ENCODE measurements at places on chromosomes 11 and 22.
A peak's percentile ranks its signal among the peaks of the same experiment; 100 is the strongest.

DNA sequence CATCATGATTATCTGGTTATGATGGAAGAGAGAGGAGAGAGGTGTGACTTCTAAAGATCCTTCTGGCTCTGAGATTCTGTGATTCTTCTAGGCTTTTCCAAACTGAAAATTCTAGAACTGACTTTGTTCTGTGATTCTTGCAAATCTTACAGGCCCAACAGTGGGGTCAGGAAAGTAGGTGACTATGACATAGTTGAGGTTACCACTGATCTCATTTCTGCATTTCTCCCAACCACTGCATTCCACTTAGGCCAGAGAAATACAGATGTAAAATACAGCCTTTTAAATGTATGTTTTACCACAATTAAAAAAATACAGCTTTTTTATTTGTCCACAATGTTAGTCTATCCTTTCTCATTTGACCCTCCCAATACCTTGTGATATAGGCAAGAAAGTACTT lies 83.7 kb downstream of the STIM1 start:
- no peak for DNase-seq

DNA sequence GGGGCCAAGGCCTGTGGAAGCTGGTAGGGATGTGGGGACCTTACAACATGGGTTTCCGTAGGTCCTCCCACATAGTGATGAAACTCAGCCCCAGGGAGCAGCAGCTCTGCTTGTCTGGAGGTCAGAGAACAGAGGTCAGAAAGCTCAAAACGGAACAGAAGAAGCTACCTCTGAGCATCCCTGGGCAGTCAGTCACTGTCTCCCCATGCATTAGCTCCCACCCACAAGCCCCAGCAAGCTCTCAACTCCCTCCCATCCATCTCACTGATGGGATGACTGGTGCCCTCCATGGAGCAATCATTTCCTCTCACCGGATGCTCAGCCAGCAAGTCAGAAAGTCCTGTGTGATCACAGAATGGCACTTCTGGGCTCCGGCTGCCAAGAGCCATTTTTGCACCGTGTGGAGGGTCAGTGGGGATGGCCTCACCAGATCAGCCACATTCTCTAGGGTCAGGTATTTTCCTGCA lies 1.9 kb downstream of the TPP1 start:
- no peak for DNase-seq

GRCh38 chr11:131350872-131351271 lies 19.5 kb upstream of the NTM start:
- no peak for DNase-seq

DNA sequence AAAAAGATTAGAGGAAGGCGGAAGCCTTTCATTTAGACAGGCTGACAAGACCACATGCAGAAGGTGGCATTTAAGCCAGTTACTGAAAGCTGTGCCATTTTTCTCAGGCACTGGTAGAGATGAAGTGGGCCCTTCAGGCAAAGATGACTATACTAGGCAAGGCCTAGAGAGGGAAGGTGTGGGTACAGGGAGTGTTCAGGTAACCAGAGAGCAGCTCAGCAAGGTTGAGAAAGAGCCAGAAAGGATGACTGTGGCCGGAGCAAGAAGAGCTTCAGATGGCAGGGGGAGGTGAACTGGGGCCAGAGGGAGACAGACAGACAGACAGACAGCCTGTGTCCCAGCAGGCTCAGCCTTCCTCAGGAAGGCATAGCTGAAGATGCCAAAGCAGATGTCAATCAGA lies 88.1 kb upstream of the NARS2 start:
- no peak for DNase-seq

DNA sequence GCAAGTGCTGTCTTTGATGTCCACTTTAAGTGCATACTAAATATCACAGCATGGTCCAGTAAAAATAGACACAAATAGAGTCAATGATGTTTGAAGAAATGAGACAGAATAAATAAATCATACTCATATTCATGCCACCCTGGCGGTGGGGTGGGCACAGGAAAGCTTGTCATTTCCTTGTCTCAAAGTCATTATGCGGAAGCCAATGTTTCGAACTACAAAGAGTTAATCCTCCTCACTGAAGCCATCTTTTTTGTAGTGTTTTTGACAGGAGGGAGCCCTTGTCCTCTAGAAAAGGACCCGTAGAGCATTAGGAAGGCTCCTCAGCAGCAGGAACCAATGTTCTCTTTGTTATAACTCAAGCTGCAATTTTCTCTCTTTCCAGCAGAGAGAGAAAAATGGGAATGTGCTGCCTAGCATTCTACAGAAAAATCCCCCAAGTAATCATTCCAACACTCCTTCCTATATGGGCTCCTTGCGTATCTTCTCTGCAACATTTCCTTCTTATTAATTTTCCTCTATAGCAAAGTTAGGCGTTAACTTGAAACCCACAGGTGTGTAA lies 30.6 kb downstream of the SC5D start:
- no peak for DNase-seq

DNA sequence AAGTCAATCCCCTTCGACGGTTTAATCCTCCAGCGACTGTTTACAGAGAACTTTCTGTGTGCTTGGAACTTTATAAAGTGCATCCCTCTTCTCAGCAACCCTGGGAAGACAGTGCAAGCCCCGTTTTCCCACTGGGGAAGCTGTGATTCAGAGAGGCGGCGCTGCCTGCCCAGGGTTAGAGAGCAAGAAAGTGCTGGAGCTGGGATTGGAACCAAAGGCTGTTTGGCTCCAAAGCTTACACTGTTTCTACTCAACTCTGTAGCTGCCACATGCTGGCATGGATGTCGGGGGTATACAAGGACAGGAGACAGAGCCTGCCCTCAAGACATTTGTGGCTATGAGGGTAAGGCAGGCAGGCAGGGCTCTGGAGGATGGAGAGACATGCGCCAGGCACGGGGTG lies 13.0 kb downstream of the FBLN1 start:
- no peak for DNase-seq

GRCh38 chr11:63592975-63593395 lies 21.2 kb downstream of the PLAAT3 start:
- no peak for DNase-seq

DNA sequence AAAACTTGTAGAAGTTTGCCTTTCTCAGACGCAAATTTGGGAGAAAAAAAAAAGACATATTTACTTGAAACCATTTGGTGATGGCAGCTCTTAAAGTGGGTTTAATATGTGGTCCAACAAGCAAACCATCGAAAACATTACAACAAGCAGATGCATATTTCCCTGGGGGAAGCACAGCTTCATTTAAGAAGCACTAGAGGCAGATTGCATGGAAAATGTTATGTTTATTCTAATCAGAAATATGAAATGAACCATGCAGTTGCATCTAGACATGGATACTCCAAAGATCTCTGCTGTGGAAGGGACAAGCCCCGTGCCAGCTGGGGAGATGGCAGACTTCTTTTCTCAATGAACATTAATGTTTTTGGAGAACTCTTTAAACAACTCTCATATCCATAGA lies 57.4 kb upstream of the PARVA start:
- DNase-seq, result no peak

DNA sequence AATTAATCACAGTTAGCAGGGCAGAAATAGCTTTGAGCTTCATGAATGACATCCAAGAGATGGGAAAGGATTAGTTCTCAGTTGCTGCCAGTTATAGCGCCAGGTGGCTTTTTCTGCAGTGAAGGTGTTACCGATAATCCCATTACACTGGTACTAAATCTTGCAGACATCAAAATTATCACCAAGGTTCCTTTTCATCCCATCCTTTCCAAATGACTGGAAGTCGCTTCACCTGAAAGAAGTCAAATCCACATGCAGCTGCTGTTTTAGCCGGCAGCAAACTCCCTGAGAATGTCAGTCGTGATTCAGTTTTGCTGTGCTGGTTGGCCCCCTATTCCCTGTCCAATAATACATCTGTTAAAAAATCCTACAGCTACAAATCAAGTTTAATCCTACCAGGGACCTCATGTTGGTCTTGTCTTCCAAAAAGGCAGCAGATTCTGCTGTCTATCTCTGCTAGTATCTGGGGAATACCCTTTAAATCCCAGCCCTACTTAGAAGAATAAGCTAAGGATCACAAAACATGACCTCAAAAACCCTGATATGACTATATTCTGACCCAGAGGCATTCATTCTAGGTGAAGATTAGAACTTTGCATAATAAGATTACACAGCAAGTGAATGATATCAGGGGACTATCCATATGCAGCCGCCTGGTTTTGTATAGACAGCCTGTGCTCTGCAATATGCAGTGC lies 31.7 kb downstream of the IMMP1L start:
- peak; percentile 91 for DNase-seq

DNA sequence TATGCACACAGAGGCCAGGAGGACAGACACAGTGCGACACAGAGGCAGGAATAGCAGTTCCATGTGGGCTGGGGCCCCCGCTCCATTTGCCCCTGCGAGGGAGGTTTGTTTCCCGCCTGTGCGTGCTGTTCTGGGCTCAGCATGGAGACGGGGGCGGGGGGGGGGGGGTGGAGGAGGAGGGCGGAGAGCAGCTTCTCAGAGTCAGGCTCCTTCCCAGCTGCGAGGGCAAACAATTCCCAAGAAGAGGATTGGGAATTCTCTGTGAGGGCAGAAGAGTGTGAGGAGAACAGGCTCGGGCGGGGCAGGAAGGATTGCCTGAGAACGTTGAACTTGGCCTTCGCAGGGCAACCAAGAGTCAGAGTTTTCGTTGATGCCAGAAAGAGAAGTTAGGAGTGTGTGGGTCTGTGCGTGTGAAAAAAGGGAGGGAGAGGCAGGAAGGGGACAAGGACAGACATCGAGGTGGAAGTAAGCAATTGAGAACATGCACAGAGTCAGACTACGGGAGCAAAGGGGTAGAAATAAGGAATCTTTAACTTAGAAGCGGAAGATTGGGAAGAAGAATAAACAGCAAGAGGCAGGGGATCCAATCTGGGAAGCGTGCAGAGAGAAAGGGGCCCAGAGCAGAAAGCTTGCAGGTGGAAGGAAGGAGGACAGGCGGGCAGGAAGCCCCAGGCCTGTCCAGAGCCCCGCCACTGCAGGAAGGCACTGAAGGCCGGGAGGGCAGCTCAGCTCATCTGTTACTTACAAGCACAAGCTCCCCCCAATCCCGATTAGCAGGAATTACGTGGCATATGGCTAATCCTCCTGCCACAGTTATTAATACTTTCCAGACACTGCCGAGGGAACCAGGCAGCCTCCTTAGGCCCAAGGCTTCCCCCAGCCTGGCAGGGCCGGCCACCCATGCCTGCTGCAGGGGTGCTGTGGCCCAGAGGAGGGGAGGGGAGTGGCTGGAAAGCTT lies 15.6 kb upstream of the JAM3 start:
- DNase-seq, result no peak

DNA sequence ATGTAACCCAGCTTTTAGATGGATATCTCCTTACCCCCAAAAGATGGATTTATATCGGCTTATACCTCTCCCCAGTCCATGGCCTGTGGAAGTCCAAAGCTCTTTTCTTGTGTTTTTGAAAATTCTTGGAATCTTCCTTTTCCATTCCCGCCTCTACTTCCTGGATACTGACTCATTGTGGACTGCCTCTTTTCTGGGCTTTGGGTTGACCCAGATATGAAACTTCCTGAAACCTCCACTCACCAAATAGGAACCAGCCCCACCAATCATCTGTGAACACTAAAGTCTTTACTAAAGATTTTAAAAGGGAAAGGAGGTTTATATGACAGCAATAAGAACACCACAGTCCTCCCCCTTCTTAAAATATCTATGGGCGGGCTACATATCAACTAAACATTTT lies 163.4 kb upstream of the SYN3 start:
- no peak for DNase-seq

- no peak for DNase-seq
These were observed 10.2 kb downstream of the DKK3 start for GRCh38 chr11:11998091-11998781.

- DNase-seq, result no peak
These were observed 8.0 kb downstream of the MYH9 start for GRCh38 chr22:36379593-36380361.

GRCh38 chr11:57203359-57203758 lies 21.6 kb downstream of the LRRC55 start:
- no peak for DNase-seq

DNA sequence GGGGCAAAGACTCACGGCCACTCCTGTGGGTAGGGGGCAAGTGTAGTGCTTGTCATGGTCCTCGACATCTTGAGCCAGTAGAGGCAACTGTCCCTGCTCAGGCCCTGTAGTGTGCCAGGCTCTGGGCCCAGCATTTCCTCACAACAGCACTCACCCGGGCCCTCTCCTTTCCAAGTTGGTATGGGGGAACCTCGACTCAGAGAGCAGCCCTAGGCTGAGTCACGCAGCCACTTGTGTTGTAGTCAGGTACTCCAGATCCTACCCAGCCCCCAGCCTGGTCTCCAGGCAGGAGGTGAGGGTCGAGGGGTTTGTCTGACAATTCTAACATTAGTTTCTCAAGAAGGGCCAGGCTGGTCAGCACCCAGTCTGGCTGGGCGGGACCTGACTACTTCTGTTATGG lies 4.1 kb downstream of the RELT start:
- DNase-seq, result no peak

DNA sequence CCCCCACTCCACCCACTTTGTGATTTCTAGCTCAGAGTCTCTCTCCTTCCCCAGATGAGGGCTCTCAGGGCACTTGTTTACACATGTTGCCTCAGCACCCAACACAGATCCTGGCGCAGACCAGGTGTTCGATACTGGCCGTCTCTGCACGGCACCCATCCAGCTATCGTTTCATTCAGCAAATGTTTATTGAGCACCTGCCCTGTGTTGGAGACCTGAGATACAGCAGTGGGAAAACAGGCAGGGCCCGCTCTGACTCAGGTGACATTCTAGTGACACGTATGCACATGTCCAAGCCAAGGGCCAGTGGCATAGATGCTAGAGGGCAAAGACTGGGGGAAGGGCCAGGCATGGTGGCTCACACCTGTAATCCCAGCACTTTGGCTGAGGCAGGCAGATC lies 71.9 kb downstream of the NFAM1 start:
- DNase-seq, result no peak

DNA sequence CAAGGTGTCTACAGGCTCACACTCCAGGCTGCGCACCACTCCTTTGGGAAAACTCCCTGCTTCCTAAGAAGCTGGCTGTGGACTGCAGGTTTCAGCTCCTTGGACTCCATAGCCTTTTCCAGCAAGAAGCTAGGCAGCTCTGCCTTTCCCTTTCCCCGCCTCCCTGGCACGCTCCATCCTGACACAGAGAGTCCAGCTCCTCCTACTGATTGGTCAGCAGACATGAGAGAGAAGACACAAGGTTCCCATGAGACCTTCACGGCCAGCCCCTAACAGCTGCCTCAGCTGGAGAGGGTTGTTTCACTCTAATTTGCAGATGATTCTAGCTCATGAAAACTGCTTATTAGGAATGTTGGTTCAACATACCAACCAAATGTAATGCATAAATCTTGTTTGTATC lies 27.6 kb downstream of the TENM4 start:
- peak; percentile 92 for DNase-seq

GRCh38 chr11:32939866-32940265 lies 47.3 kb downstream of the QSER1 start:
- DNase-seq, result no peak
